ENCODE measurements at places on chromosomes 13 and 19.

GRCh38 chr19:16825312-16826052 is 3.7 kb upstream of the SIN3B start:
- no peaks in the 10 kb centered on the region for H3K27me3 ChIP-seq
- peaks cover 1% of the 10 kb centered on the region for H3K36me3 ChIP-seq
- H3K4me1 ChIP-seq, result peaks cover 32% of the 10 kb centered on the region
- H3K4me3 ChIP-seq, result peak overlapping the region; percentile 54
- peak overlapping the region; percentile 87 for H3K27ac ChIP-seq

DNA sequence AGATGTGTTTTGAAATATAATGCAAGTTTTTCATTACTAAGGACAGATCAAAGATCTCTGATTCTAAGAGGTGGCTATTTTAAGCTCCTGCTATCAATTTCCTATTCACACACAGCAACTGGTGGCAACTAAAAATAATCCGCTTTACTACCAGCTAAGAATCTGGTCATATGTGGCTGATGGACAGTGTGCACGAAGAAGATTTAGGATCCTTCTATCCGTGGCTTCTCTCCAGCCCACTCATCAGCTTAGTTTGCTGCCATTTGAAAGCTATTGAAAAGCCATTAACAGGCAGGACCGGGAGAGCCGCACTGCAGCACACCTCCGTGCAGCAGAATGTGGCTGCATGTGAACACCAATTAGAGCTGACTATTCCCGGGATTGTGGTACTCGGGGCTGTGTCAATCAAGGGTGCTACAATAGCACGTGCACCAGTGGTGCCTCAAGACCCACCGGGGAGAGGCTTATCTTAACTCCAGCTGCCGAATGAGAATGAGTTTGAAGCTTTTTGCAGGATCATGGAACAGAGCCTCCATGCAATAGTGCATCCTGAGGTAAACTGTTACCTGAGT is at the start of gene MYO16:
TSS of gene MYO16 (plus strand) at position 431 of the 572 bp plus-strand sequence. CDS start 234 bp downstream, outside the sequence.
- H3K36me3 ChIP-seq, result no peaks in the 10 kb centered on the region
- H3K27me3 ChIP-seq, result peaks cover 12% of the 10 kb centered on the region

DNA sequence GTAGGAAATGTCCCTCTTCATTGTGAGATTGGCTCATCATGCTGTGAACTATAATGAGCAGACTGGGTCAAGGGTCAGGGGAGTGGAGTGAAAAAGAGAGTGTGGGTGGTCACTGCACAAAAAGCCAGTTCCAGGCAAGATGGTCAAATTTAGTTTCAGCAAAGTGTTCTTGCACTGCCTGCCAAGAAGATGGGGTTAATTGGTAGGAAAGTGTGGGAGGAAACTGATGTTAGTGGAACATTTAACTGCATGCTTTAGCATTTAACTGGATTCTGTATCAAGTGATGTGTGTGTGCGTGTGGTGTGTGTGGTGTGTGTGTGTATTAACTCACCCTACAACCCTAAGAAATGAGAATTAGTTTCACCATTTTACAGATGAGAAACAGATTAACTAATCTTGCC is 131.6 kb downstream of the COG6 start:
- H3K27ac ChIP-seq, result no peak overlapping the region
- H3K27me3 ChIP-seq, result no peaks in the 10 kb centered on the region
- H3K36me3 ChIP-seq, result peaks cover 10% of the 10 kb centered on the region
- H3K4me3 ChIP-seq, result no peak overlapping the region
- no peak for DNase-seq
- no peaks in the 10 kb centered on the region for H3K4me1 ChIP-seq

DNA sequence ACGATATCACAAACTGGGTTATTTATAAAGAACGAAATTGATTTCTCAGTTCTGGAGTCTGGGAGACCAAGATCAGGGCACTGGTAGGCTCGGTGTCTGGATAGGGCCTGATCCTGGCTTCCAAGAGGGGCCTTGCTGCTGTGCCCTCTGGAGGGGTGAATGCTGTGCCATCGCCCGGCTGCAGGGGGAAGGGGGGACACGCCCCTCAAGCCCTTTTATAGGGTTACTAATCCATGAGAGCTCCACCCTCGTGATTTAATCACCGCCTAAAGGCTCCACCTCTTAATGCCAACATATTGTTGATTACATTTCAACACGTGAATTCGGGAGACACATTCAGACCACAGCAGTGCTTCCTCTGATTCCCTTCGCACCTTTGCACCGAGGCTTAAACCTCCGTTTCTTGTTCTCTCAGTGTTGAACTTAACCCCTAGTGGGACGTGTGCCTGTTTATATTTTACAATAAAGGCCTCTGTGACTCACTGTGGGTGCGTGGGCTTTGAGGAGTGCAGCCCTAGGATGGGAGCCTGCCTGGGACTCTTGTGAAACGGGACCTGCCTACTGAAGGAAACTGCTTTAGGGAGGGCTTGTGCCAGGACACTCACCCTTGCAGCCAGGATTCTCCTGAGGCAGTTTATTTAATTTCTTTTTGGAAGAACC is 52.4 kb upstream of the SPATA13 start:
- no peaks in the 10 kb centered on the region for H3K4me1 ChIP-seq
- H3K27me3 ChIP-seq, result peaks cover 2% of the 10 kb centered on the region
- no peak overlapping the region for H3K27ac ChIP-seq

DNA sequence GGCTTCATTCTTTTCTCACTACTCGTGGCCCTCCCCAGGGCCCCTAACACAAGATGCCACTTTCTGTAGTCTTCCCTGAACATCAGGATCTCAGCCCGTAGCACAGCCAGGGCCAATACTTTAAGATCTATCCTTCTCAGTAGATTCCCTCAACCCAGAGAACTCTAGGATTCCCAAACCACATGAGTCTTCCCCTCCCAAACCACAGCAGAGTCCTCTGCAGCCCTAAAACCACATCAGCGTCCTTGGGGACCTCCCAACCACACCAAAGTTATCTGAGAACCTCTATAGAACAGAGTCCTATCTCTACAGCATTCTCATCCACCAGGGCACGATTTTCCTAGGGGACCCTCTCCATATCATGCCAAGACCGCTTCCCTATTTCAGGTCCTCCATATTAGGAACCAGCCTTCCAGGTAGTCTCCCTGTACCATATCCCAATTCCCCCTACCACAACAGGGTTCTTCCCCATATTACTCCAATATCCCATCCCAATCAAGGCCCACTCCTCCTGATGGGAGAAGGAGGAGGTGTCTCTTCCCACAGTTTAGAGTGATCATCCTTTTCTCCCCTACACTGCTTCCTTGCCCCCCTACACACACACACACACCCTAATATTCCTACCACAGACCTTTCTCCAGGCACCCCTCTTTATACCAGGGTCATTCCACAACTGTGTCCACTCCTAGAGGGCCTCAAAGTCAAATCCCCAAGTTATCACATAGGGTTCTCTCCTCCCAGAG is 1.4 kb downstream of the DYRK1B start:
- peak overlapping the region; percentile 91 for H3K27ac ChIP-seq
- peaks cover 37% of the 10 kb centered on the region for H3K36me3 ChIP-seq
- H3K4me3 ChIP-seq, result peak overlapping the region; percentile 77

DNA sequence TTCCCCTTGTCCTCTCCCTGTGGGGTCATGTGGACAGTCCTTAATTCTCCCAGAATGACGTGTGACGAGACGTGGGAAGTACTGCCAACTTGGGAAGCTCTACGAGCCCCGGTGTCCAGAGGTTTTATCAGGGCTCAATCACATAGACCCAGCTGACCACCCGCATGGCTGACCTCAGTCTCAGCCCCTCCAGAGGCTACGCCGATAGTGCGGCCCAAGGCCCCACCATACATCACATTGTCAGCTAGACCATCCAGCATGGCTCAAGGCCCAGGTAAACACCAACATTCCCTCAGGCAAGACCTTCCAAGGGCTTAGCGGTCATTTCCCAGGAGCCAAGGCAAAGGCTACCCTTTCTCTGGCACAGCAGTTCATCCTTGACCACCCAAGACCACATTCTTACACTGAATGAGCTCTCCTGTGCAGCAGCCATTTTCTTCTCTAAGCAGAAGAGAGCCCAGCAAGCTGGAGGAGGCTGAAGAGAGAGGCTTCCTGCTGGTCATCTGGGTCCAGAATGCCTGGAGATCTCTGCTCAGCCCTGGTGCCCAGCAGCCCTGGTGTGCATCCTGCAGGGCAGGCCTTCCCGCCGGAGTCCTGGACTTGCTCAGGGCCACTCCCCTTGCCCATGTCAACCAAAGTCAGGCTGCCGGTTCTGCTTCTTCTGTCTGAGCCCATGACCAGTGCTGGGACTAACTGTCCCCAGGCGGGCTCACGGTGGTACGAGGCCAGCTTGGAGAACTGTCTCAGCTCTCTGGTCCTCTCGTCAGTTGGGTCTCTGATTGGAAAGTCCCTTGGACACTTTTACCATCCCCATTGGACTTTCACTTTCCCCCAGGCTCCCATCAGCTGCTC is 7.9 kb upstream of the F10 start:
- H3K27me3 ChIP-seq, result peaks cover 51% of the 10 kb centered on the region
- no peaks in the 10 kb centered on the region for H3K4me1 ChIP-seq
- H3K27ac ChIP-seq, result no peak overlapping the region

GRCh38 chr19:33290082-33290815 is 12.1 kb downstream of the CEBPA start:
- no peak for DNase-seq
- no peak overlapping the region for H3K4me3 ChIP-seq
- peaks cover 3% of the 10 kb centered on the region for H3K36me3 ChIP-seq

GRCh38 chr13:66657165-66657881 is 572.8 kb downstream of the PCDH9 start:
- H3K4me1 ChIP-seq, result peaks cover 22% of the 10 kb centered on the region
- no peaks in the 10 kb centered on the region for H3K27me3 ChIP-seq
- peaks cover 5% of the 10 kb centered on the region for H3K36me3 ChIP-seq
- H3K4me3 ChIP-seq, result no peak overlapping the region
- peak; percentile 52 for DNase-seq
- peak overlapping the region; percentile 90 for H3K27ac ChIP-seq

DNA sequence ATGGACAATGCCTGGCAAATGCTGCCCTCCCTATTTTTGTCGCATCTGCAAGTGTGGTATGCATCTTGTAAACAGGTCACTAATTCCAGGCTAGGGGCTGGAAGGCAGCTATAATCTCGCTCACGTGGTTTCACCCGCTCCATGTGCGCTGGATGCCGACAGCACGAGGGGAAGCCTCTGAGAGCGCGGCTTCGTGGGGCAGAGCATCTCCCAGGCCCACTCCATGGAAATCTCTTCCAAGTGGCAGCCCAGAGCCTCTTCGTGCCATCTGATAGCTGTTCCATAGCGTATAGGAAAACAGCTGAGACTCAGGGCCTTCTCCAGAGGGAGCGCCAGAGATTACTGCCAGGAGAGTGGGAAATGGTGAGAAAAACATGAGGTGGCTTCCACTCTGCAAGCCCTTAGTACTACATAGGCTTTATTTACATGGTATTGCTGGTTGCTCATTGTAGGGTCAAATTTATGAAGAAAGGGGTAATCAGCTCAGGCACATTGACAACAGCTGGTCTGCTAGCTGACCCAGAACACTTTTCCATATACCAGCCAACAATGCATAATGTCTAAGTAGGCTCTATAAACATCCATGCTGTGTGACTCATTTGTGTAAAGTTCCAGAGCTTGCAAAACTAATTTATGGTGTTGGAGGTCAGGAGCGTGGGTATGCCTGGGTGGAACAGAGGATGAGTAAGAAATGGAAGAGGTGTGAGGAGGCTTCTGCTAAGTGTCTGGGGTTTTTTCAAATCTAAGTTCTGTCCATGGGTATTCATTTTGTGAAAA is 165.2 kb downstream of the SHISA2 start:
- no peaks in the 10 kb centered on the region for H3K27me3 ChIP-seq
- DNase-seq, result no peak

DNA sequence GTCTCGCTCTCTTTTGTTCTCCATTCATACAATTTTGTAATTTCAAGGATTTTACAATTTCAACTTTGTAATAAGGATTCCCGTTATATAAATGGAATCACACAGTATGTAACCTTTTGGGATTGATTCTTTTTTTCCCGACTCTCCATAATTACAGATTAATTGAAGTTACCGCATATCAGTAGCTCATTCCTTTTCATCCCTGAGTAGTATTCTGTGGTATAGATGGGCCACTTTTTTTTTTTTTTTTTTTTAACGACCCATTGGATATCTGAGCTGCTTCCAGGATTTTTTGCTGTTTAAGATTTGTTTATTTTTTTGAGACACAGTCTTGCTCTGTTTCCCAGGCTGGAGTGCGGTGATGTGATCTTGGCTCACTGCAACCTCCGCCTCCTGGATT is 27.8 kb downstream of the UHRF1 start:
- peaks cover 34% of the 10 kb centered on the region for H3K36me3 ChIP-seq
- no peaks in the 10 kb centered on the region for H3K4me1 ChIP-seq
- no peaks in the 10 kb centered on the region for H3K27me3 ChIP-seq
- H3K4me3 ChIP-seq, result no peak overlapping the region
- DNase-seq, result no peak
- H3K27ac ChIP-seq, result no peak overlapping the region

GRCh38 chr13:44692173-44692713 is 116.1 kb upstream of the TSC22D1 start:
- H3K27ac ChIP-seq, result no peak overlapping the region
- no peaks in the 10 kb centered on the region for H3K36me3 ChIP-seq
- no peak overlapping the region for H3K4me3 ChIP-seq
- no peaks in the 10 kb centered on the region for H3K27me3 ChIP-seq
- no peak for DNase-seq

- H3K4me3 ChIP-seq, result no peak overlapping the region
- H3K4me1 ChIP-seq, result peaks cover 19% of the 10 kb centered on the region
- H3K27me3 ChIP-seq, result no peaks in the 10 kb centered on the region
- no peak for DNase-seq
- peaks cover 1% of the 10 kb centered on the region for H3K36me3 ChIP-seq
- H3K27ac ChIP-seq, result no peak overlapping the region
Observed at GRCh38 chr13:40916207-40916998, 102.7 kb downstream of the ELF1 start.

DNA sequence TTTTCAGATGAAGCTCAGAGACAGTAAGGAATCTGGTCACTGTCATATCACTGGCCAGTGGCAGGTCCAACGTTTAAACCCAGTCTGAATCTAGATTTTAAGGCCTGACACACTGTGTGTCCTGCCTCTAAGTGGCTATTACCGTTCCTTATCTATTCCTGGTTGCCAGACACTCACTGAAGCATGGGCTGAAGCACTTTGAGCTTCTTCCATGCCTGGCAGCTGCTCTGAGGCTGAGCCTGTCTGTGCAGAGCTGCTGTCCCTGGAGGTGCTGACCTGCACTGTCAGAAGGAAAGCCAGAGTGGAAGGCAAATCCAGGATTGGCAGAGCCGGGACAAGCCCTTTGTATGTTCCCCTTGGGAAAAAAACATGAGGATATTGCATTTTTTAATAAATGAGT is 109.2 kb upstream of the SLC7A1 start:
- no peak for DNase-seq
- no peak overlapping the region for H3K4me3 ChIP-seq
- no peak overlapping the region for H3K27ac ChIP-seq
- no peaks in the 10 kb centered on the region for H3K36me3 ChIP-seq
- H3K4me1 ChIP-seq, result peaks cover 18% of the 10 kb centered on the region
- no peaks in the 10 kb centered on the region for H3K27me3 ChIP-seq

DNA sequence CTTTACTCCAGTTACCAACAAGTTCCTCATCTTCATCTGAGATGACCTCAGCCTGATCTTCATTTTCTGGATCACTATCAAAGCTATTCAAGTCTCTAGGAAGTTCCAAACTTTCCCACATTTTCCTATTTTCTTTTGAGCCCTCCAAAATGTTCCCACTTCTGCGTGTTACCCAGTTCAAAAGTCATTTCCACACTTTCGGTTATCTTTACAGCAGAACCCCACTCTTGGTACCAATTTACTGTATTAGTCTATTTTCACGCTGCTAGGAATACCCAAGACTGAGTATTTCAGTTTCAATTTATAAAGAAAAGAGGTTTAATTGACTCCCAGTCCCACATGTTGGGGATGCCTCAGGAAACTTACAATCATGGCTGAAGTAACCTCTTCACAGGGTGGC is 274.3 kb downstream of the FGF9 start:
- no peak overlapping the region for H3K4me3 ChIP-seq
- no peaks in the 10 kb centered on the region for H3K27me3 ChIP-seq
- peaks cover 8% of the 10 kb centered on the region for H3K36me3 ChIP-seq
- H3K4me1 ChIP-seq, result peaks cover 12% of the 10 kb centered on the region
- H3K27ac ChIP-seq, result no peak overlapping the region

GRCh38 chr19:5947435-5947834 is 30.5 kb downstream of the RANBP3 start:
- peaks cover 5% of the 10 kb centered on the region for H3K36me3 ChIP-seq
- peaks cover 48% of the 10 kb centered on the region for H3K4me1 ChIP-seq
- no peak overlapping the region for H3K4me3 ChIP-seq
